ENCODE measurements at places on chromosomes 11 and 22.

- peak; percentile 60 for DNase-seq
These were observed 44.2 kb upstream of the WEE1 start for GRCh38 chr11:9529334-9529650.

DNA sequence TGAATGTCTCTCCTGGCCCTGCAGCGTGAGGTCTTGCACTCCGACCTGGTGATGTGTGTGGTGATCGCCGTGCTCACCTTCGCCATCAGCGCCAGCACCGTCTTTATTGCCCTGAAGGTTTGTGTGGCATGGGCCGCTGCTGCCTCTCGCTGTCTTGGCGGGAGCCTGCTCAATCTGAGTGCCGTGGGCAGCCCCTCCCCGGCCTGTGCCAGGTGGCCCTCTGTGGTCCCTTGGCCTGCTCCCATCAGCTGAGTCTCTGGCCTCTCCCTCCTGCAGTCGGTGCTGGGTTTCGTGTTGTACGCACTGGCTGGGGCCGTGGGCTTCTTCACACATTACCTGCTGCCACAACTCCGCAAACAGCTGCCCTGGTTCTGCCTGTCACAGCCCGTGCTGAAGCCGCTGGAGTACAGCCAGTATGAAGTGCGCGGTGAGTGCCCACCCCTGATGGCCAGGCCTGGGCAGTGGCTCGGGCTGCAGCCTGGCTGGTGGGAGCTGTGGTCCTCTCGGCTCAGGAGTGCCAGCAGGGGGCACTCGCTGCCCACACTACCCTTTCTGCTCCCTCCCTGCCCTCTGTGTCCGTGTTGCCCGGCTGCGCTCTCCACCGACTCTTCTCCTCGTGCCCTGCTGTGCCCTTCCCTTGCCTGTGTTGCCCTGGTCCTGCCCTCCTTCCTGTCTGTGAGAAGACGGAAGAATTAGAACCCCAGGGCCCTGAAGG lies 10.2 kb downstream of the PCNX3 start:
- no peak for DNase-seq

DNA sequence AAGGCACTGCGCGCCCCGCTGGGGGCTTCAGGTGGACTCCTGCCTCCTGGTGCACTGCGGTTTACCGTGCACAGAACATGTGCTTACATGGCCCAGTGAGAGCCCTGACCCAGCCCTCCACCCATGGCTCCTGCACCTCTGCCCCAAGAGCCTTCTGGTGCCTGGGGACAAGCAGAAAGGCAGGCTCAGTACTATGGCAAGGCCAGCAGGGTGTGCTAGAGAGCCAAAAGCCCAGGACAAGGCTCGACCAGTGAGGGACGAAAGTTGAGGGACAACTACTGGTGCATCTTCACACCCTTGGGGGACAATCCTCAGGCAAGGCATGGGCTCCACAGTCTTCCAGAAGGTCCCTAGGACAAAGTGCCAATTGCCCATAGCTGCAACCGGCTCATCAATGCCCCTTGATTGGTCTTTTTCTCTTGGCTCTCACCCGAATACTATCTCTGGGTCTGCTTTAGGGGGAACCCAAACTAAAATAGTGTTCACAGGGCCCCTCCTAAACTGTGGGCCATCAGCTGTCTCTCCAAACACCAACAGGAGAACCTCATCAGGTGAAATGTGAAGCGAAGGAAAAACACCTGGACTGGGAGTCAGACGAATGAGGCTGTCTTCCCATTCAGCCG lies 13.5 kb downstream of the PGA5 start:
- DNase-seq: peak; percentile 73

GRCh38 chr11:30392221-30392784 lies 69.4 kb downstream of the ARL14EP start:
- no peak for DNase-seq

DNA sequence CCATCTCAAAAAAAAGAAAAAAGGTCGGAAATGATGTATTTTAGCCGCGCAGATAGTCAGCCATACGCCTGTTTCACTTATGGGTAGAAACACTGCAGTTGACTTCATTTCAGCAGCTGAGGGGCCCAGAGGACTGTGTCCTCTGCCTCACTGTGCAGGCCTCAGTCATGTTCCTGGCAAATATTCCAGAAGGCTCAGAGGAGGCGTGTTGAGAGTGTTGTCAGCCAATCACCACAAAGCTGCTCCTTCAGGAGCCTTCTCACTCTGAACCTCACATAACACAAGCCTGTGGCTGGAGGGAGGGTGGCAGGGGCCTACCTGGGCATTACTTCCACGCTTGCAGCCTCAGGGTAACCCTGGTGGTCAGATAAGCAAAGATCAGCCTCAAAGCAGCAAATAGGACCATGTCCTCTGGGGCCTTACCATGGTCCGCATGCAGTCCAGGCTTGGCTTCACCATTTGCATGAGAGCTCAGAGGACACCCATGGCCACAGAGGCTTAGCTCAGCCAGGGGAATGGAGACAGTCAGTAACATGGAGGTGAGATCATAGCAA lies 17.3 kb upstream of the TREH start:
- DNase-seq: no peak

GRCh38 chr11:76123248-76123647 lies 83.1 kb downstream of the WNT11 start:
- DNase-seq: no peak

- DNase-seq: no peak
These were observed 35.5 kb upstream of the CD82 start for GRCh38 chr11:44529895-44530412.

- no peak for DNase-seq
These were observed 26.8 kb upstream of the PHLDA2 start for GRCh38 chr11:2955906-2956476.

DNA sequence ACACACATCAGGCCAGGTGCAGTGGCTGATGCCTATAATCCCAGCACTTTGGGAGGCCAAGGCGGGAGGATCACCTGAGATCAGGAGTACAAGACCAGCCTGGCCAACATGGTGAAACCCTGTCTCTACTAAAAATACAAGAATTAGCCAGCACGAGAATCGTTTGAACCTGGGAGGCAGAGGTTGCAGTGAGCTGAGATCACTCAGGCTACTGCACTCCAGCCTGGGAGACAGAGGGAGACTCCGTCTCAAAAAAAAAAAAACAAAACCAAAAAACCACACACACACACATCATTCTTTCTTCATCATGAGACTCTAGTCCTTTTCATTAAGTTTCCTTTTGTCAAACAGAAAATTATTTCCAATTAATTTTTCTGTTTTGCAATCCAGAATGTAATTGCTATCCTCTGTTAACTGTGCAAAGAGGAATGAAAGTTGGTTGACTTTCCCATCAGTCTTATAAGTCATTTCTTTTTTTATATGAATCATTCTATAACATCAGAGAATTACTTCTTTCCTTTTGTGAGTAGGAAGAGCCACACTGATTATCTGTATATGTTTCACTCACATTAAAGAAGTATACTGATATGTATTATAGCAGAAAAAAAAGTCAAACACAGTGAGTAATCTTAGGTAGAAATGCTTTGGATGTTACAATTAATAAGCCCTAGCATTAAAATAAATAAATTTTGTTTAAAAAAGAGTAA lies 52.2 kb downstream of the HORMAD2 start:
- no peak for DNase-seq

DNA sequence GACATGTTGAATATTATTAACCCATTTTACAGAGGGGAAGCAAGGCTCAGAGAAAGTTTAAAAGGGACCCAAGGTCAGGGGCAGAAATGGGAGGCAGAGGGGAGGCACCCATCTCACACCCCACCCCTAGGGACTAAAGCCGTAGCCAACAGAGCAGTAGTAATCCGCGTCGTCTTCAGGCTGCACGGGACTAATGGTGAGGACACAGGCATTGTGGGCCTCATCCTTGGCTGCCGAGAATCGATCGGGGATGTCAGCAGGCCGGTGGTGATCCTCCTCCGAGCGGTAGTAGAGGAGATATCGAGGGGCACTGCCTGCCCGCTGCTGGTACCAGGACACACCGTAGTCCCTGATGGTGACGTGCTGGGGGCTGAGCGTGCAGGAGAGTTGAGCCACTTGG lies 1.5 kb downstream of the VPREB3 start:
- DNase-seq: no peak

- no peak for DNase-seq
These were observed 22.2 kb upstream of the RAG2 start for GRCh38 chr11:36620246-36620645.

GRCh38 chr11:2443881-2444820 lies at the start of gene TRPM5:
TRPM5 (minus strand) TSS chr11:2444514; CDS start chr11:2423036, 21,478 bp downstream.
- DNase-seq: no peak

GRCh38 chr11:12897390-12897789 lies 111.7 kb upstream of the RASSF10 start:
- no peak for DNase-seq

- DNase-seq: no peak
These were observed 29.8 kb upstream of the SLC25A1 start for GRCh38 chr22:19208287-19208847.

DNA sequence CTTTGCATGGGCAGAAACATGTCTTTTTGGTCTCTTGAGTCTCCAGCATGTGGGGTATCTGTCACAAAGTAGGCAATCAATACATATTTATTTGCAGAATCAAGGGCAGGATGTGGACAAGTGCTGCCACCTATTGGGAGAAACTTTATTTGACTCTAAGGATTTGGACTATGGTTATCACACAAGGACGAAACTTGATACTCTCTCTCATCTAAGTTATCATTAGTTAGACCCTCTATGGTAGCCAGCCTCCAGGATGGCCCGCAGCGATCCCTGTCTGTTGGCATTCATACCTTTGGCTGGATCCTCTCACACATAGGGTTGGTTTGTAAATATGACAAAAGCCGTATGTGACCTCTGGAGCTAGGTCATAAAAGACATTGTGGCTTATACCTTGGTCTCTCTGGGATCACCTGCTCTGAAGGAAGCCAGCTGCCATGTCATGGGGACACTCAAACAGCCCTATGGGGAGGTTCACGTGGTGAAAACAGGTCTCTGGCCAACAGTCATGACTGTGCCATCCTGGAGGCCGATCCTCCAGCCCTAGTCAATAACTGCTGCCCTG lies 1.1 kb upstream of the FBXO7 start:
- DNase-seq: peak; percentile 90

DNA sequence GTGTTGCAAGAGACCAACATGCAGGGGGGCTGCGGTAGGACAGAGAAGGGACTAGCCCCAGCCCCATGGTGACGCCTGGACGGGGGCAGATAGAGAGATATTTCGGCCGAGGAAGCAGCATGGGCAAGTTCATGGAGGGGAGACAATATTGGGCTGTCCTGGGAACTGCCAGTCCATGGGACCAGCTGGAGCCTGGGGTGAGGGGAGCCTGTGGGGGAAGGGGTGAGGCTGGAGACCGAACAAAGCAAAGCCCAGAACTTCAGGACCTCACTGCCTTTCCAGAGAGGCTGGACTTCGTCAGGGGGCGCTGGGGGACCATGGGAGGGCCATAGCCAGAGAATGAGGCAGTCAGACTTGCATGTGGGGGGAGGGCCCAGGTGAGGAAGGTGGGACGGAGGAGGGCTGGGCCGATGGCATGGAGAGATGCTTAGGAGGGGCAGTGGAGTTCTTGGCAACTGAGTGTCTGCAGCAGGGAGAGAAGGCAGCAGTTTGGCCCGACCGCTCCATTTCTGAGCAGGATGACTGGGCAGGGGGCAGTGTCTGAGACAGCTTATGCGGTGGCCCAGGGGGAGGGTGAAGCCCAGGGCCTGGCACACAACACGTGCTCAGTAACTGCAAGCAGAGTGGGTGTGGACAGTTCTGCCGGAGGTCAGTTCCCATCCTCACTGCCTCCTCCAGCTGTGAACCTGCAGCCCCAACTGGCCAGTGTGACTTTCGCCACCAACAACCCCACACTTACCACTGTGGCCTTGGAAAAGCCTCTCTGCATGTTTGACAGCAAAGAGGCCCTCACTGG lies 712 bp downstream of the UPK3A start:
- peak; percentile 19 for DNase-seq

- no peak for DNase-seq
These were observed 1.0 kb downstream of the ADAMTS15 start for GRCh38 chr11:130449310-130449990.

DNA sequence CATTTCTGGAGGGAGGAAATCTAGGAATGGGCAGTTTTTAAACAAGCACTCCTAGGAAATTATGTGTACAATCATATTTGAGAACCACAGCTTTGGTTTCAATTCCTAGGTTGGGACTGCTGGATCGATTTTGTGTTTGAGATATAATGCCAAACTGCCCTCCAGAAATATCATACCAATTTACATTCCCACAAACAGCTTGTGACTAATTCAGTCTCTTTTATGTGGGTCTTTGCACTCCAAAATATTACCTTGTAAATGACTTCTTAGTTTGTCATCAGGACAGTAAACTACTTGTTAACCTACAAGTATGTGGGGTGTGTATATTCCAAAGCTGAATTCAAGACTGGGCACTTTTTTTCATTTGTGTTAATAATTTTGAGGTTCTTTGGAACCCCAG lies 9.8 kb upstream of the BARX2 start:
- no peak for DNase-seq

DNA sequence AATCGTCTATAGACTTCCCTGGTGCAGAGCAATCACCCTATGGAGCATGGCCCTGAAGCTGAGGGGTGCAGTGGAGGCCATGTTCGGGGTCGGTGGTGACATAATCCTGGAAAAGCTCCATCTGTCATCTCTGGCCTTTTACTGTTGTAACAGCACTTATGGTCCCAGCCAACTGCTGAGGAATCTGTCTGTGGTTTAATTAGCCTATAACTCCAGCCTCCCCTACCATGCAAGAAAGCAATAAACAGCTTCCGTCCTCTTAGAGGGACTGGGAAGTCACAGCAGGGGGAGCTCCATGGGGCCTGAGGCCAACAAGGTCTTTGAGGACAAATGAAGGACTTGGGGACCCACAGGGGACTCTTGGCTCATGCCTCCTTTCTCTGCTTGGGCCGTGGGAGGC lies 159.1 kb upstream of the NECTIN1 start:
- DNase-seq: no peak

DNA sequence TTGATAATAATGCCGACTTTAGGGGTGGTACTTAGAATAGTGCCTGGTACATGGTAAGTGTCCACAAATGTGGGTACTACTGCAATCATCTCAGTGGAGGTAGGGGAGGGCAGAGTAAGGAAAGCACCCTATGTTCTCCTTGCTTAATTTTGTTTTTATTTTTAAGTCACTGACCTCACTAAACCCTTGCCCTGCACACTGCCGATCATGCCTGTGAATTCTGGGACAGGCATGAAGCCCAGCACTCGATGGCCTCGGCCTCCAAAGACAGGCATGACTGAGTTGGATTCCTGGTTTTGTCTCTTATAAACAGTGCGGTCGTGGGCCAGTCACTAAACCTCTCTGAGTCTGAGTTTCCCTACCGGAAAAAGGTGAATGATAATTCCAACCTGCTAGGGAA lies 6.9 kb downstream of the LGALS12 start:
- no peak for DNase-seq

GRCh38 chr11:2887515-2888195 lies 2.1 kb upstream of the CDKN1C start:
- no peak for DNase-seq

- DNase-seq: peak; percentile 86
These were observed 54.6 kb downstream of the PRCP start for GRCh38 chr11:82845356-82846353.

- no peak for DNase-seq
These were observed 384.8 kb downstream of the TMEM135 start for GRCh38 chr11:87422566-87422965.

DNA sequence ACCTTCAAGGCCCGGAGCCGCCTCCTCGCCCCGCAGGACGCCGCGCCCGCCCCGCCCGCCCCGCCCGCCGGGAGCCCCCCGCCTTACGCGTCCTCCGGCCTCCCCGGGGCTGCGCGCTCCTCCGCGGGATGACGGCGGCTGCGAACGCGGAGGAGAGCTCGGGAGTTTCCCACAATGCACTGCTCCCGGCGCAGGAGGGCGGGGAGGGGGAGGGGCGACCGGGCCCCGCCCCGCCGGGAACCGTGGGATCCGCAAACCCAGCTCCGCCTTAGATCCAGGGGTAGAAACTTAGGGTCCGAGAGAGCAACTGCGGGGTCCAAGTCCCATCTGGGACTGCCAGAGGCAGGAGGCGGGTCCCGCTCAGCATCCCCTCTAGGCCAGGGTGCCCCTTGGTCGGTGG lies at the start of gene CEND1:
CEND1 (minus strand) TSS at position 148 of the 400 bp plus-strand sequence. CDS start 1,514 bp downstream, outside the sequence.
- no peak for DNase-seq
